OCI-LY7 (cell line): ENCODE measurements at places on chromosomes 1 and 21. TPM values are rescaled to one million over a fixed set of nuclear protein-coding genes. Genes with fewer than 3 reads are reported as not detected.

Gene COL6A1
- not detected in 2 replicates for total RNA-seq

DNA sequence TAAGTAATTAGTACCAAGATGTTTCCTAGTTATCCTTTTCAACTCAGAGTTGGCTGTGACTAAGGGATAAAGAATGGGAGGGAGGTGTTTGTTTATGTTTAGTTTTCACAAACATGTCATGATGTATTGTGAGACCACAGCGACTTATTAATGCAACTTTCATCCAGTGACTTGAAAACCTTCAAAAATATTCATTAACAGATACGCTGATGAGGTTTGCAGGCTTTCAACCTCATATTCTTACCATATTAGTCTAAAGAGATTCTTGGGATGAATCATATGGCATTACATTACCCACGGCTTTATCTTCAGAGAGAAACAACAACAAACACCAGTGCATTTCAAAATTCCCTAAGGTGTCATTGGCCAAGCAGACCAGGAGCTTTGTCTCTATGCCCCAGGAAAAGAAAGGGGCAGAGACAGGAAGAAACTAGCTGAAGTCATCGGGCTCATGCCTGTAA lies 36.4 kb downstream of the PALMD start:
- DNase-seq: no peak

- DNase-seq: peak; percentile 36
Observed at GRCh38 chr1:8422510-8423268, 104.8 kb downstream of the SLC45A1 start.

DNA sequence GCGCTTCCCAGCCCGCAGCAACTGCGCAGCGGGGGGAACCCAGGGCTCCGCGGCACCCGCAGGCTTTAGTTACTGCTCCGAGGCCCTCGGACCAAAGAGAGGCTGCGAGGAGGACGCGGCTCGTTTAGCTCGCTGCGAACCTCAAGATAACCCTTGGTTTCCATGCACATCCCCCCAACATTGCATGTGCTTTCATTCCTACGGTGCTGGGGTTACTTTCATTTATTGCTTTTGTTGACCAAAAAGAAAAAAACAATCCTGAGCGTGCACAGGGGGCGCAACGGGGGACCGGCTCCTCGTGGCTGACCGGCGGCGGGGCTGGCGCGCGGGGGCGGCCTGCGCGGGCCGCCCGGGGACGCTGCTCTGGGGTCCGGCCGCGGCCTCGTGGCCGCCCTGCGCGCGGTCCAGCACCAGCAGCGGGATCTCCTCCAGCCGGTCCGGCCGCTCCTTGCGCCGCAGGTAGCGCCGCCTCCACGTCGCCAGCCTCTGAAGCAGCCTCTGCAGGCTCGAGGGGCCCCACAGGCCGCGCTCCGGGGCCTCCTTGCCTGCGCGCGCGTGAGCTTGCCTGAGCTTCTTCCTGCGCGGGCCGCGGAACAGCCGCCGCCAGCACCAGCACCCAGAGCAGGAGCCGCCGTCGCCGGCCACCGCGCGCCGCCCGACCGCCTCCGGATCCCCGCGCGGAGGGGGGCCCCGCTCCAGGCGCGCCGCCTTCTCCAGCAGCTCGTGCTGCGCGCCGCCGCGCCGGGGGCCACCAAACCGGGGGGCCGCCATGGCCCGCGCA lies 77.4 kb downstream of the DESI2 start:
- DNase-seq: peak; percentile 27

DNA sequence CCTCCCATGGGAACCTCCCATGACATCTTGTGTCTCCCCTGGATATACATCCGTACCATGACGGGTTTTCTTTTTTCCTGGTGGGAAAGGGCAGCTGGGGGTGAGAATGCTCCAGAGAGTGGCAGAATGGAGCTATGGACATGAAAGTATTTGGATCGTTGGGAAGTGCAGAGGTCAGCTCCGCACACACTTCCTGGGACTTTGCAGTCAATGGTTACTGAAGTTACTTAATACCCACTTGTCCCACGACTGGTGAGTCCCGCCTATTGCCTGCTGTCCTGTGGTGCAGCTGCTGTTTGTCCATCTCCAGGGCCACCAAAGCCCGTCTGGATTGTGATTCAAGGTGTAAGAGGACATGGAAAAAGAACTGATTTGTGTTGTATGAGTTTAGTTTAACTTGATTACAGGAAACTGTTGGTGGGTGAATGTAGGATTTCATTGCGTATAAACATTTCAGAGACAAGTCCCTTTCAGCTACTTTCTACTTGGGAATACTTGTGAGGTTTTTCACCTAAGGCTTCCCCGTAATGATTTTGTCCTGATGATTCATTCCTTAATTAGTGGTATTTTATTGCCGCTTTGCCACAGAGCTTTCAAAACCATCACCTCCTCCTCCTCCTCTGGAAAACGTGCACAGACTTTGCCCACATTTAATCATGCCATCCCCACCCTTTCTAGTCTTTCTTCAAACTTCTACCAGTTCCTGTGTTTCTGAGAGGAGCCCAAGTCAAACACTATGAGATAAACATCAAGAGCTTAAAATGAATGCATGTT lies 308.8 kb downstream of the KIF26B start:
- DNase-seq: no peak

Gene PPT1
- total RNA-seq: 66.5 and 75.4 TPM in 2 replicates

DNA sequence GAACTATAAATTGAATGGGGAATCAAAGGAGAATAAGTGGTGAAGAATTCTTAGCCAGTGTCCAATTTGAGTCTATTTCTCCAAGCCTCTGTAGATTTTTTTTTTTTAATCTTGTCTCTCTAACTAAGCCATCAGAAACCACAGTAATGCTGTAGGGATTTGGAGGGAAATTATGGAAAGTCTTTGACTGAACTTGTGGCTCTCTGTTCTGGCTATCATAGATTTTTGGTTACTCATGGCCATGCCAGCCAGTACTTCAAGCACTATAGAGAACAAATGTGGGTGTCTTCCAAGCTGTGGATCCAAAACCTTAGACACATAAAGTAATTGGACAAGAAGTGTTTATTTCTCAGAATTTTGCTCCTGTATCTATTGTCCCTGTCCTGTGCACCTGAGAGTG lies 147.9 kb downstream of the LRRC40 start:
- DNase-seq: no peak

DNA sequence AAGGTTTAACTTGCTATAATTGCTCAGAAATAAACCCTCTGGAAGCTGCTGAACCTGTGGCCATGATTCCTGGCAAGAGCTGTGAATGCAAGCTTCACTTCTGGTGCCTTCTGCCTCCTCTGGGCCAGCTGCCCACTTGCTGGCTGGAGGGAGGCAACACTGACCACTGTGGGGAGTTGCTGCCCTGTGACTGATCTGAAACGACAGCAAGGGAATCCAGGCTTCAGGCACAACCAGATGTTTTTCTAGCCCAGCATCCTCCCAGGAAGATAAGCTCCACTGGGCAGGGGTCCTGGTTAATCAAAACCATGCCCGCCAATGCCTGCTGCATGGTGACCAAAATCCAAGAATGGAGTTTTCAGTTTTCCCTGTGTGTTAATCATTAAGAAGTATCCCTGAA lies 180.0 kb upstream of the HMGB4 start:
- DNase-seq: no peak

Gene CLDN17
- not detected in 2 replicates for total RNA-seq

- DNase-seq: peak; percentile 57
Observed at GRCh38 chr1:23526329-23527041, 4.5 kb downstream of the E2F2 start.

GRCh38 chr1:228175316-228176023 lies 9.9 kb downstream of the IBA57 start:
- DNase-seq: no peak

- DNase-seq: no peak
Observed at GRCh38 chr1:53684741-53685140, 54.2 kb downstream of the GLIS1 start.

DNA sequence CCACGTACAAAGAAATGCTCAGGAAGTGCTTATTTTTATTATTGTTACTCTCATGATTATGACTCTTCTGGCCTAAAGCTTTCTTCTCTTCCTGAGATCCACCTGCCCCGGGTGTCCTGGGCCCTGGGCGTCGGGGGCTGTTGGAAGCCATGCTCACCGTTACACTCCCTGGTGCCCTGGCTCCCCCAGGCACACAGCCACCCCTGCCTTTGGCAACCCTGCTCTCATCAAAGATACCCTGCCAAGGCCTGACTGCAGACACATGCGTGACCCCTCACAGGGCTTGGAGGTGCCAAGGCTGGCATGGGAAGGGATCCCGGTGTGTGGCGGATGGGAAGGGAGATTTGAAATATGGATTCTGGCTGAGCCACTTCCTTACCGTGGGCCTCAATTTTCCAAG lies 3.3 kb upstream of the KISS1 start:
- DNase-seq: no peak

Gene AJAP1
- total RNA-seq: not detected in 2 replicates

GRCh38 chr21:37509802-37510393 lies 143.3 kb downstream of the DYRK1A start:
- DNase-seq: no peak

DNA sequence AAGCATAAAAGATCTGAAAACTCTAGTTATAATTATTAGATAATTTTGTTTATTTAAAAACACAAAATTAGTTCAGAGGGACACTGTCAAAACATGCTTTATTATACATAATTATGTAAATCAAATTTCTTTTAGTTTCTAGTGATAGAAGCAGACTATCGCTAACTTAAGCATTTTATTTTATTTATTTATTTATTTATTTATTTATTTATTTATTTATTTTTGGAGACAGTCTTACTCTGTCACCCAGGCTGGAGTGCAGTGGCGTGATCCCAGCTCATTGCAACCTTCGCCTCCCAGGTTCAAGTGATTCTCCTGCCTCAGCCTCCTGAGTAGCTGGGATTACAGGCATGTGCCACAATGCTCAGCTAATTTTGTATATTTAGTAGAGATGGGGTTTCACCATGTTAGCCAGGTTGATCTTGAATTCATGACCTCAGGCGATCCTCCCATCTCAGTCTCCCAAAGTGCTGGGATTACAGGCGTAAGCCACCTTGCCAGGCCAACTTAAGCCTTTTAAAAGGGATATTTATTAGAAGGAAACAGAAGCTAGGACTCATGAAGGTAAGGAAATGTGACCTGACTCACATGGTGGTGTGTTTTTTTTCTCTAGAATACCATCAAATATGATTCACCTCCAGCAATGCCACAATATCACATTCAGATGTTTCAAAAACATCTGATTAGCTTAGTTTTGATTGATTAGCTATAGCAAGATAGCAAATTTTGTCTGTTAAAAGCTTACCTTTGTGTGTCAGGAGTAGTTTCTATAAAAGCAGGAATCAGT lies 1357.4 kb upstream of the ADGRL4 start:
- DNase-seq: no peak

DNA sequence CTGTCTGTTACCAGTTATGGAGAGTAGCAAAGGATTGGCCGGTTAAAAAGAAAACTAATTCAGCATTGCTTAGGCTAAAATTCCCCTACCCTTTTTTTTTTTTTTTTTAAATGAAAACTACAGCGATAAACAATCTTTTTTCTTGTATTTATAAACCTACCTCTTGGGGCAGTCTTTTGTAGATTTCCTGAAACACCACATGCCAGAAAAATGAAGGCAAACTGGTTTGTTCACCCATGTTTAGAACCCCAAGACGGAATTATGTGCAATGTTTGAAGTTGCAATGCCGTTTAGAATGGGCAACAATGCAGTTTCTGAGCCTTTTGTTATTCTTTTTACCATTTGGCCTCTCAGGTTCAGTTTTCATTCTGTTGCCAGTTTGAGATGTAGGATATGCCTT lies 59.1 kb downstream of the PRDM2 start:
- no peak for DNase-seq

DNA sequence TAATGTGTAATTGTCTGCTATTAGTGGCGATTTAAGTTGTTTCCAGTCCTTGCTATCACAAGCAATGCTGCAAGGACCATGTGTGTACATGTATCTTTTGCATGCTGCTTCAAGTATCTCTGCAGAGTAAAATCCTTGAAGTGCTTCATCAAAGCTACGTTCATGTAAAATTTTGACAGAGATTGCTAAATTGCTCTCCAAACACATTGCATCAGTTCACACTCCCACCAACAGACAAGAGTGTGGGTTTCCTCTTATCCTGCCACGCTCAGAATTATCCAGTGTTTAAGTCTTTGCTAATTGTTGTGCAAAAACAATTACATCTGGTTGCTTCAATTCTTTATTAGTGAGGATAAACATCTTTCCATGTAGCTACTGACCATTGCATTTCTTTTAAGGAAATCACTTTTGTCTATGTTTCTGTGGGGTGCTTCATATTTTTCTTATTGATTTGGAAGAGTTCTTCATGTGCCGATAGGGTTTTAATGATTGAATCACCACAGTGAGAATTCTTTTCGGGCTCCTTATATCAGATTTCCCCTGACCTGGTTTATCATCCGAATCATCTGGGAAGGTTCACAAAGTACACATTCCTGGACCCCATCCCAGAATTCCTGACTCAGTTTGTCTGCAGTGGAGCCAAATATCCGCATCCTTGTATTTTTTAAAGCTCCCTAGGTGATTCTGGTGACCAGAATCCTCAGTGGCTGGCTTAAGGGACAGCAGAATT lies 56.3 kb upstream of the GALNT2 start:
- DNase-seq: no peak

- DNase-seq: no peak
Observed at GRCh38 chr1:207923561-207923960, 12.6 kb upstream of the CD34 start.

Gene CELA3A
- not detected in 2 replicates for total RNA-seq

DNA sequence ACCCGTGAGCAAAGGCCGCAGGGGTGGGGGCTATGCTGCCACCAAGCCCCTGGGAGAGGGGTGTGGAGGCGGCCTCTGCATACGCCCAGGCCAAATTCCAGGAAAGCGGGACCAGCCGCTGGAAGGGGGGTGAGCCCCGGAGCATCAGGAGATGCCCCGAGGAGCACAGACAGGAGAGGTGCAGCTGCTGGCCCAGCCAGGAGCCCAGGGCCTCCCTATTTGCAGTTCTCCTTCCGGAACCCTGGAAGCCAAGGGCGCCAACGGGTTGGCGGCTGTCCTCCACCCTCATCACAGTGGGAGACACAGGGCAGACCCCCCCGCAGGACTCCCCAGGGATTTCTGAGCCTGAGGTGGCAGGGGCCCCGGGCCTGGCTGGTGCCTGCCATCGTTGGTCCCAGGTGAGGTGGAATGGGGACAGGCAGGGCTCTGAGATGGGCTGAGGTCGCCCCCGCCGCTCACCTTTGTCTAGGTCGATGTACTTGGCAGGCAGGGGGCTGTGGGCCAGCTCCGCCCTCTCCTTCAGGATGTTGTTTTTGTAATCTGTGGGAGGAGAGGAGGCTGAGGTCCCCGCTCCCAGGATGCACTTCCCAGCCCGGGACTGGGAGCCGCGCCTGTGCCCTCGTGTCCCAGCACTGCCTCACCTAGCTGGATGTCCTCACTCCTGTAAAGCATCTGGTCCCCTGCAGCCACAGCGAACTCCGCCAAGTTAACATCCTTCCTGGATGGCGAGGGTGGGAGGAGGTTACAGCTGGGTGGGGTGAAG lies 4.4 kb upstream of the DVL1 start:
- DNase-seq: no peak

DNA sequence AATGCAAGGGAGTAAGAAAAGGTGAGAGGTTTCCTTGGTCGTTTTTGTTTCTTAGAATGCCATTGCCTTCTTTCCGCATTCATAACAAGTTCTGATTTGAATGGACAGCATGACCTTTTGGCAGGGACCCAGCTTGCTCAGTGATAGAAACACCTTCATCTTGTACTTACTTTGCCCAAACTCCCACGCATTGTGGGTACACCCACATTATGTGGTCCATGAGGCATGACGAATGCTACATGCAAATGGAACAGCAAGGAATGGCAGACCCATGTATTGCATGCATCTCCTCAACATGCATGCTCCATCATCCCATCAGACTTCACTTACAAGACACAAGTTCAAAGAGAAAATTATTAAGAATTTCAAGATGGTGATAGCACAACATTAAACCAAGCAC lies 102.8 kb downstream of the CDC7 start:
- no peak for DNase-seq

GRCh38 chr1:51907079-51907702 lies 28.7 kb upstream of the NRDC start:
- DNase-seq: no peak
